ENCODE measurements at places on chromosomes 1 and 21.

- no peak for DNase-seq
Measured at GRCh38 chr1:29200906-29201594, 19.4 kb upstream of the SRSF4 start.

- no peak for DNase-seq
Measured at GRCh38 chr1:200838676-200839445, 33.9 kb upstream of the GPR25 start.

DNA sequence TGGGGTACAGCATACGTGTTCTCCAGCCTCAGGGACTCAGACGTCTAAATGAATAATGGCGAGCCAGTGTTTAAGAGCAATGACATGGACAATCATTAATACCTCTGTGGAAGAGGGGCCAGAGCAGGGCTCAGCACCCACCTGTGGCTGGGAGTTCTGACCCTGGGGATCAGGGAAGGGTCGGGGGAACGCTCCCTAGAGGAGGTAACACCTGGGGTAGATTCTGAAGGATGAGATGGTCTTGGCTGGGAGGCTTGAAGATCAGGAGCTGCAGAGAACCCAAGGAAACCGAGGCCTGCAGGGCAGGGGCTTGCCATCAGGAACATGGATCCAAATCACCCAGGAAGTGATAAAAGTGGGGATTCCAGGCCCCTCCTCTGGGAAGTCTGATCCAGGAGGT is 138.2 kb upstream of the RUNX3 start:
- no peak for DNase-seq

DNA sequence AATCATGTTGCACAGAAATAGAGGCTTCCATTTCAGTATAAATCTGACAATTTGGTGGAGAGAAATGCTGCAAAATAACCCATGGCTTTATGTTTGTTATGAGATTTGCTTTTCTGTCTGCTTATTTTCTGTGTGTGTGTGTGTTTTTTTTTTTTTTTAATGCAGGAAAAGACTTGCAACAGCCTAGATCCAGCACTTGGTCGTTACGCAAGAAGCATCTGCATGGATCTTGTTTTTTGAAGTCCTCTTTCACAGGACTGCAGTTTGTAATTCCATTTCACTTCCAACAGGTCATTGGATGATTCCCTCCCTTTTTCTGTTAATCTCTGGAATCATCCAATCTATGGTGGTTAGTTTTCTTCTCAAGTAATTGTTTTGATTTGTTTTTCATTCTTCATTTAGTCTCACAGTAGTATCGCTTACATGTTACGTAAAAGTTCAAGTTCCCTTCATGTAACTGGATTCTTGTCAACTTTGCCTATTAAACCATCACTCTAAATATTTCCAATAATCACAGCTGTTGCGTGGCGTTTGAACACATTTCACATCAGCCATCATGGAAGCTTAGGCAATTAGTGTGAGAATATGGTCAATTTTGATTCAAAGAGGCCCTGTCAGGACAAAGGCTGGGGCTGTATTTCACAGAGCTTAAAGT is 312.9 kb downstream of the NFIA start:
- DNase-seq = no peak

DNA sequence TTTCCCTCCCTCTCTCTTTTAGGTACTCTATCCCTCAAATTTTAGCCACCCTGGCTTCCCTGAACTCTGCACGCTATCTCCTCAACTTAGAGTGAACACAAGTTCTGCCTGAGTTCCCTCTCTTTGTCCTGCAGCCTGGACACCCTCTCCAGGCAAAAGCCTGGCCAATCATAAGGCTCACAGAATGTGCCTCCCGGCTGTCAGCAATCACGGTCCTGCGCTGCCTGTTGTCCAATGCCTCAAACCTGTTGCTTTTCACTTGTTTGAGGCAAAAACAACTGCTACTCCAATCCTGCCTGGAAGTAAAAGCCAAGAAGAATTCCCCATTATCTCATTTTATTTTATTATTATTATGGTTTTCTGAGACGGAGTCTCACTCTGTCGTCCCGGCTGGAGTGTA is 66.1 kb downstream of the LGR6 start:
- DNase-seq = no peak

DNA sequence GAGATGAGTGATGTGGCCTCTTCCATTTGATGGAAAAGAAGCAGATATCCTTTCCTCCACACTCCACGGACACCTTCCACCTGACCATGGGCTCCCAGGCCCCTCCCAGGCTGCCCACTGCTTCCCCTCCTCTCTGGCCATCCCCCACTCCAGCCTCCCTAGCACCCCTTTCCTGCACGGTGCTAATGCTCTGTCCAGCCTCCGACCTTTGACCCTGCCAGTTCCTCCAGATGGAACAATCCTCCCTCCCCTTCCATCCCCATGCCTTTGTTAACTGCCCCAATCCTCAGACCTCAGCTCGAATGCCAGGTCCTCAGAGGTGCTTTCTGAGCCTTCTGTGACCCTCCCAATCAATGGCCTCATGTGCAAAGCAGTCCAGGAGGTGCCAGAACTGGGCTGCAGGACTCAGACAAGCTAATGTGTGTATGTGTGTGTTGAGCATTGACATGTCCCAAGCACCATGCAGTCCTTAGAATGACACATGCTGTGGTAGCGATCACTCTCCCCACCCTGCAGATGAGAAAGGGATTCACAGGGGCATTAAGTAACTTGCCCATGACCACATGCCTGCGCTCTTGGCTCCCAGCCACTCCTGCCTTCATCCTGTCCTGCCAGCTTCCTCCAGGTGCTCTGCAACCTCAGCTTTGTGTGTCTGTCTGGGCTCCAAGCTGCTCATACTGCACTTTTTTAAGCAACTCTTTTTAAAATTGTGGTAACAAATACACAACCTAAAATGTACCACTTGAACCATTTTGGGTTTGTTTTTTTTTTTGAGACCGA is 63.5 kb upstream of the EDN2 start:
- DNase-seq = no peak

DNA sequence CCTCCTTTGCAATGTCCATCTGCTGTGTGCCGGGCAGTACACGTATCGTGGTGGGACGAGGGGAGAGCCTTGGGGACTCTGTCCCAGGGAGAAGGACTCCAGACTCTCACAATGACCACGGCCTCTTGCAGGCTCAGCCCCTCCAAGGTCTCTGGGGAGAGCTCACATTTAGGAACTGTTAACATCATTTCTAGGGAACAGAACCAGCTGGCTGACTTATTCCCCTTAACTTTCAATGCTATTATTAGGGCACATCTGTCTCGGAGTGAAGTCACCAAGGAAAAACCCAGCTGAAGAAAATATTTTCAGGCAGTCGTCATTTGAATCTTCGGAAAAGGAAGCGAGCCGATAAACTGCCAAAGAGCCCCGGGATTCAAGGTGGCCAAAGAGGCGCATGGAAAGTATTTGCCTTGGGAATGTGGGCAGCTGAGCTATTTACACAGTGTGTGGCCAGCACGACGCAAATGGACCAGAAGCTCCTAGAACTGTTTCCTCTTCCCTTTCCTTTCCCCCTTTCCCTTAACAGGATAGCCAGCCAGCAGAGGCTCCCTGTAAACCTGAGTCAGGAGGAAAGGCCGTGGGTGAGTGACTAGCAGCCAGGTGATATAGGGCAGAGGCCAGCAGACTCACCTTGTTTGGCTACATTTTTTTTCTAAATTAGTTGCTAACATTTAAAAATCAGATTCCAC is 74.5 kb downstream of the ITPKB start:
- DNase-seq = no peak

GRCh38 chr1:34885405-34886247 is 26.1 kb upstream of the SMIM12 start:
- DNase-seq = peak; percentile 69

DNA sequence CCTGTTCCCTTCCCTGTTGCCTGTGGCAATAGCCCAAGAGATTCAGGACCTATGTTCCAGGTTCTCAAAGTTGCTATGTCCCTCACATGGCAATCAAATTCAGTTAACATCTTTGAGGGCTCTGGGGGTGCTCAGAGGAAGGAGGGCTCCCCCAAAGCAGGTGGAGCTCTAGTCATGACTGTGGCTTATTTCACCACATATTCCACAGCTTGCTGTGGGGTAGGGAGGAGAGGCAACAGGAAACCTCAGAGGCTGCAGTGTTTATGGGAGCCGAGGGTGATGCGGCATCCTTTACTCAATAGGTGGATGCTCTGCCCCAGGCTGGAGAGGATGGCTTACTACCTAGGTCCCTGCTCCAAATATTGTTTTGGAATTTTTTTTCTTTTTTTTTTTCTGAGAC is 1.2 kb upstream of the MKNK1 start:
- DNase-seq = peak; percentile 46

- DNase-seq = peak; percentile 59
Measured at GRCh38 chr1:2583871-2584351, 2.7 kb upstream of the PRXL2B start.

DNA sequence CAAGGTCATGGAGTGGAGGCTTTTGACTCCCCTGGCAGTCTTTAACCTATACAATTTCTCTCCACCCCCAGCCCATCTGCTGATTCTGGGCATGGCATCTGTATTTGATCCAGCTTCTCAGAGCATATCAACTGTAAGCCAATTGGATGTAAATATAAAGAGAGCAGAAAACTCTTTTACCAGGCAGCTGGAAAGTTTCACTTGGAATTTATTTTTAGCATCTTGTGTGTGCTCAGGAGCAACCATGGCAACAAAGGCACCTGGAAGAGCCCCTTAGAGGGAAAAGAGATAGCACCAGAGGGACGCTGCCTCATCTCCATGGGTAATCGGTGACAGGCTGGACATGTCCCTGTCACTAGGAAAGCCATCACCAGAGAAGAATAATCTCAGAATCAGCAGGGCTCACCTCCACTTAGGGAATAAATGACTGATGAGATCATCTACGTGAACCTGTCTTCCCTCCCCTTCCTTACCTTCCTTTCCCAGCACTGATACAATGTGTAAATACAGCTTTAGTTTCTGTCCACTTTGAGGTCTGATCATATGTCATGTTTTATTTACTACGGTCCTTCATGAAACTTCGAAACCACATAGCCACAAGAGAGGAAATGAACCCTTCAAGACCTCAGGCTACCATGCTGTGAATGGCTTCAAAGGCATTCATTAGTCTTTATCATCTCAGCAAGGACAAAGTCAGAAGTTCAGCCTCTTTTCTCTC is 25.3 kb upstream of the SIPA1L2 start:
- no peak for DNase-seq

DNA sequence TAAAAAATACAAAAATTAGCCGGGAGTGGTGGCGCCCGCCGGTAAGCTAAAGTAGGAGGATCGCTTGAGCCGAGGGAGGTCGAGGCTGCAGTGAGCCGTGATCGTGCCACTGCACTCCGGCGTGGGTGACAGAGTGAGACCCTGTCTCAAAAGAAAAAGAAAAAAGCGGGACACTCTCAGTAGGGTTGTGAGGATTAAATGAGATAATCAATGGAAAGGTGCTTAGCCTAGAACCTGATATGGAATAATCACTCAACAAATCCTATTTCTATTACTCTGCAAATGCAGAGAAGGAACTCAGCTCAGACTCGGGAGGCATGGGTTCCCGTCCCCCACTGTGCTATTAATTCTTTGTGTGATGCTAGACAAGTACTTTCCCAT is 529 bp upstream of the LUZP1 start:
- DNase-seq = no peak

DNA sequence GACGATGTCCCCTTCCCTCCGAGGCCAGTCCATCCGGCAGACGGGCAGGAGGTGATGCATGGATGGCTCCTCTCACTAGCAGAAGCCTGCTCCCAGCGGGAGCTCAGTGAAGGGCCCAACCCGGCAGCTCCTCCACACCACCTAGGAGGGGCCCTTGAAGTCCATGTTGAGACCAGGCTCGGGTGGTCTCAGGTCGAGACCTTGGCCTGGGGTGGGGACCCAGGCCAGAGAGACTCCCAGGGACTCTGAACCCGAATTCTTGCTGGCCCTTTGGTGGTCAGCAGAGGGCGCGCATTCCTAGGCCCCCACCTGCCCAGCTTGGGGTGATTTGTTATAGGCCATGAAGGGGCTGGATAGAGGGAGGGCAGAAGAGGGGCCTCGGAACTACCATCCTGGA is 642 bp upstream of the NT5C1A start:
- DNase-seq = peak; percentile 55

- peak; percentile 15 for DNase-seq
Measured at GRCh38 chr1:227934476-227935313, 13.0 kb downstream of the WNT9A start.

- DNase-seq = no peak
Measured at GRCh38 chr21:30962013-30962412, 76.3 kb downstream of the KRTAP19-8 start.

DNA sequence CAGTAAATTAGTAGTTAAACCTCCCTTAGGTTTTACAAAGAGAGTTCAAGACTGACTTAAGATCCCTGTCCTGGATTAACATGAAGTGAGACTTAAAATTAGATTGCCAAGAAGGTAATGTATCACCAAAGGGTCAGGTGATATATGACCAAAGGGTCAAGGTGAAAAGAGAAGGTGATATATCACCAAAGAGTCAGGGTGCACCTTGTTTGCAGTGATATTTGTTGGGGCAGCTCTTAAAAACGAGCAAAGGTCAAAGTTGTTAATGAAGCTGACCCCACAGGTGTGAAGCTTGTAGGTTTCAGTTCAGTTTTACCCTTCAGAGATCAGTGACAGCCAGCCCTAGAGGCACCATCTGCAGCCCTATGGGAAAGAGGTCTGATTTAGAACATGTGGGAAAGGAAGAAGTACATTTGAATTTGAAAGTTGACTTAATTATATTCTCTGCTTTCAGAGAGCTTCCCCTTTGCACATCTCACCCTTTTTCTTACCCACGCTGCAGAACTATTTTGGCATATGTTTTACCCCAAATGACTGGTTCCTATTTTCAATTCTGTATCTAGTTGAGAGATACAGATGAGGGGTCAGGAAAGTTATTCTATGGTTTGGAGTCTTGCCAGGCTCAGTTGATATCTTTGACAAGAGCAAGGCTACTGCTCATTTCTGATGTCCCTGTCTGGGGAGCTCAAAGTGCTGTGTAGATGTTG is 170.8 kb downstream of the S1PR1 start:
- no peak for DNase-seq

GRCh38 chr1:55813618-55814017 is 598.5 kb upstream of the USP24 start:
- no peak for DNase-seq

- DNase-seq = no peak
Measured at GRCh38 chr1:37038227-37039093, 4.1 kb upstream of the GRIK3 start.

DNA sequence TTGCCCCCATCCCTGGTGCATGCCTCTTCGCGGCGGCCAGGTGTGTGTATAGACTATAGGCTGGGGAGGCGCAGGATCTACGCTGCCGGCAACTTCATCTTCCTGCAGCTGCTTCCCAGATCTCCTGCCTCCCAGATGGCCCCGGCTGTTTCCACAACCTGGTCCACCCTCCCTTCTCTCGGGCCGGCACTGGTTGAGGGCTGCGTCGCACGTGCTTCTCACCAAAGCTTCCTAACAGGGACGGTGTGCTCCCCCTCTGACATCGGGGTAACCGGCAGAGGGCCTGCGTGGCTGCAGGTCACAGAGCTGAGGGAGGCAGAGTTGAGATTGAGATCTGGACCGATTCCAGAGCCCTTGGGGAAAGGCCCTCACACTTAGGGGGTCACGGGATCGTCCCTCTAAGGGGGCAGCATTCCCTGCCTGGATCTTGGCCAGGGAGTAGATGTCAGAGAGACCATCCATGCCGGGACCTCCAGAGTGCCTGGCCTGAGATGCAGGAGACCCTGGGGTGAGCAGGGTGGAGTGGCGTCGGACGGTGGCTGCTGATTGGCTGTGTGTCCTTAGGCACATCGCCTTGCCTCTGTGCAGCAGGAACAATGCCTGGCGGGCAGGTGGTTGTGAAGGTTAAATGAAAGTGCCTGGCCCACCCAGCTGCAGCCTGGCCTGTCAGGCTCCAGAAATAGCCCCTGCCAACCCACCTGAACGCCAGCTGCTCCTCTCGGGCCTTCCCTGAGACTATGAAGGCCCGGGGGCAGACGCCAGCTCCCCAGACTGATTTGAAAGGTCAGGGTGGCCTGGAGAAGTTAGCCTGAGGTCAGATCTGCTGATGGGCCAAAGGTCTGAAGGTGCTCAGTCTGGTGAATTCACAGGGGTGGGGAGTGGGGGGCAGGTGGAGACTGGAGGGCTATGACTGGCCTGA is 6.1 kb upstream of the MASP2 start:
- no peak for DNase-seq
